Urinary bladder (tissue), 4 donors: ENCODE measurements at places on chromosomes 12 and 14. TPM values are rescaled to one million over a fixed set of nuclear protein-coding genes. Genes with fewer than 3 reads are reported as not detected.

USP44 gene
- polyA plus RNA-seq: 0.44 TPM

CATSPERB gene
- polyA plus RNA-seq: 0.30 TPM

EGLN3 gene
- 65.8 TPM for polyA plus RNA-seq

GRCh38 chr14:22488522-22489243, 100.3 kb downstream of the DAD1 start:
- DNase-seq: no peak

- no peak for DNase-seq
Observed at GRCh38 chr12:71441836-71442566, 2.4 kb downstream of the LGR5 start.

- DNase-seq: no peak
Observed at GRCh38 chr14:69776875-69777453, 10.0 kb downstream of the SRSF5 start.

DNA sequence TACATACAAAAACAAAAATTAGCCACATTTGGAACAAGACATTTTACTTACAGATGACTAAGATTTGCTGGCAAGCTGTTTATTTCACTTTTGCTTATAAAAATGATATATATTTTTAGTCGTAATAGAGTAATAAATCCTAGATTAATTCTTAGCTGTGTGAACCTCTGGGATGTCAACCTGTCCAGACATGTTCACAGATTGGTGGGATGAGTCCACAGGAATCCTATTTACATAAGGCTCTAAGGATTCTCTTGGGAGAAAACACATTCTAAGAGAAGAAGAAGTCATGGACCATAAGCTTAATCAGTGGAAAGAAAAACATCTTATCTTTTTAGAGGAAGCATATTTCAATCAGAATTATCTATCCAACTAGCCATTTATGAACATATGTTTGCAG, 797.4 kb downstream of the C12orf50 start:
- DNase-seq: no peak

DNA sequence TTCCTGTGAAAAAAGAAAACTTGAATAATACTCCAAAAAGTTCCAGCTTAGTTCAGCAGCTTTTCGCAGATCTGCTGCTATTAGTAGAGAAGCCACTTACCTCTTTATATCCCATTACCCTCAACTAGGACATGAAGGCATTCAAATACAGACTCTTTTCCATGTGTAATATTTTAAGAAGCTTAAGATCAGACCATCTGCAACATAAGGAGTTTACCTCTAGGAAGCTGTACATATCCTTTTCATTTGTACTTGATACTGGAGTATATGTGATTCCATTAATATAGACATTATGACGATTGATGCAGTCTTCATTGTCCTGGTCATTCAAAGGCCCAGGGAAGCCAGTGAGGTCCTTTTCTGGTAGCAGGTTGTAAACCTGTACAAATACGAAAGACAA, 20.4 kb downstream of the A2M start:
- no peak for DNase-seq

DNA sequence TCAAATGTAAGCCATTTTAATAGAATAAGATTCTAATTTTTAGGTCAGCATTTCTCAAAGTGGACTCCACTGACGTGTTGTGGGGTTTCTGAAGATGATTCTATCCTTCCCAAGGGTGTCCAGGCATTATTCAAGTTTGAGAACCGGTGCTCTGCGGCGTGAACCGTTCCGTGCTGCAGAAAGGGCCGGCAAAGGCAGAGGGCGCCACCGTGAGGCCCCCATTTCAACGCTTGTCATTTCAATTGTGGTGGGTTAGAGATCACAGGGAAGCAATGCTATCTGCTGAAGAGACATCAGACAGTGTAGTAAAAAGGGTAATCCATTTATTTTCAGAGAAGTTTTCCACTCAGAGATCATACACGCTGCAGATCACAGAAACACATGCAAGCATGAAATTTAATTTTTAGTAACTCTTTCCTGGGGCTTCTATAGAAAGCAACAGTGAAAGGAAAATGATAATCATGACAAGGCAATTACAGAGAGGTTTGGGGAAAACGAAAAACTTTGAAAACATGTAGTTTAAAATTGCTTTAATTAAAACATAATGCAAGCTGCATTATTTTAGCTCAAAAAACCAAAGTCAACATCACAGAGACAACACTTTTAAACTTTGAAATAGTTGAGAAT, 201.7 kb downstream of the EXOC5 start:
- DNase-seq: peak; percentile 4
